ENCODE measurements at places on chromosomes 2 and 18. TPM values are rescaled to one million over a fixed set of nuclear protein-coding genes. Genes with fewer than 3 reads are reported as not detected.

GRCh38 chr2:50547521-50547920, 484.4 kb downstream of the NRXN1 start:
- no peak for DNase-seq

- DNase-seq = no peak
Observed at GRCh38 chr18:22856870-22857269, 76.3 kb upstream of the RBBP8 start.

DNA sequence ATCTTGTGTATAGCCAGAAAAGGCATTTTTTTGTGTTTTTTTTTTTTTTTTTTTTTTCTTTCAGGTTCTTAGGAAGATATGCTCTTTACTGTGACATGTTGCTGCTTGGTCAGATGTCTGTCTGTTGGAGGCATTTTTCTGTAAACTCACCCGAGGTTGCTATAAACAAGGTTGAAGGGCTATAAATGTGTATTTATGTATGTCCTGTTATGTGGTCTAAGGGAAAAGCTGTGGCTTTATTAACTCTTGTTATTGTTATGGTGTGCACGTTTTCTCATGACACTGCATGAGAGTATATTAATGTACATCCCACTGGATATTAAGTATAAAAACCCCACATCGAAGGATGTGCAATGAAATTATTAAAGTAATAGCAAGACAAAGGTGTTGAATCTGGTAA, 102.0 kb downstream of the ZNF532 start:
- DNase-seq = no peak

- no peak for DNase-seq
Observed at GRCh38 chr2:239917957-239918481, 107.1 kb downstream of the NDUFA10 start.

- DNase-seq = no peak
Observed at GRCh38 chr2:34096562-34097171, 497.6 kb upstream of the FAM98A start.

GRCh38 chr2:202514732-202515131, 120.0 kb upstream of the FAM117B start:
- DNase-seq = no peak

DNA sequence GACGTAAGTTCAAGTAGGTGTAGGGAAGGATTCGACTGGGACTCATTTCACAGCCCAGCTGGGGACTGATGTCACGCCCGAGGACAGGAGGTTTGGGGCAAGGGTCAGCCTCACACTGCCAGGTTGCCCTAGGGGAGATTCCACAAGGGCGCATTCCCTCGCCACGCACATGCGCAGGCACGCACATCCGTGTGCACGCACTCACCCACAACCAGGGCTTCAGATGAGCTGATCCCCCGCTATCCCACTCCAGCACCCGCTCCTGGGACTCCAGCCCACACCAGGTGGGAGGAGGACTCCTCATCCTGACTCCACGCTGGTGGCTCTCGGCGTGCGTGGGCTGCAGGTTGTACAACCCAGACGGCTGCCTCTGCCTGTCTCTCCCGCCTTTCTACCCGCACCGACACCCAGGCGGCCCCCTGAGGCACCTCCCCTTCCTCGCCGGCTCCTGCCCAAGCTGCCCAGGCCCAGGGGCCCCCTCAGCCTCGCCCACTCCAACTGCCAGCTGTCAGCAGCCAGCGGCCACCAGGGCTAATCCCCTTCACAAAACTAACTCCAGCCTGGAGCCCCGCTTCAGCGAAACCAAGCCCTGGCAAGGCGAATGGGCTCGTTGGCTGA, 47.8 kb upstream of the FOSL2 start:
- DNase-seq = no peak

- peak; percentile 92 for DNase-seq
Observed at GRCh38 chr2:27890924-27891672, 569 bp downstream of the BABAM2 start.

- DNase-seq = no peak
Observed at GRCh38 chr2:60438653-60439052, 114.8 kb downstream of the BCL11A start.

DNA sequence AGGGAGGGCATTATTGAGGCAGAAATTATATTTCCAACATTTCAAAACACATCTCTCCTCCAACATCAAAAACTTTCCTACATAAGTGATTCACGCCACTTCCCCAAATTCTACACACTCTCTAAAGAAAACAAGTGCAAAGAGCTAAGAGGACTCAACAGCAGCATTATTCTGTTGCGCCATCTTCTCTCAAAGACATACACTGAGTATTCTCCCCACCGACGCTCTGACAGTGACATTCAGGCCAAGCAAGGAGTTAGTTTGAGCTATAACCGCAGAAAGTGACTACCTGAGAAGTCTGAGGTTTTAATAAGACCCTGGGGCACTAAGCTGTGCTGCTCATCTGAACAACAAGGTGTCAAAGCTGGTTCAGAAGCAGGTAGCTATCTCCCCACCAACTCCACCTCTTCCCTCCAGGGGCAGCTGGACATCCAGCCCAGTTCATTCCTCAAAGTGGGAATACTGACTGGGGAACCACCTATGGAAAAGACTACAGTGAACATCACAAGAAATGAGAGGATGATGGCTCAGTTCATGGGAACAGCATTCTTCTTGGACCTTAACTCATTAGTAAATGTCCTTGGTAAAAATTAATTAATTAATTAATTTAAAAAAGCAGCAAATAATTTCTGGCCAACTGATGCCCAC, 309.5 kb upstream of the CCDC68 start:
- no peak for DNase-seq

GRCh38 chr2:60821587-60822302, 59.6 kb upstream of the REL start:
- DNase-seq = no peak

GRCh38 chr2:230864122-230864604, 579 bp upstream of the ITM2C start:
- DNase-seq = no peak

DNA sequence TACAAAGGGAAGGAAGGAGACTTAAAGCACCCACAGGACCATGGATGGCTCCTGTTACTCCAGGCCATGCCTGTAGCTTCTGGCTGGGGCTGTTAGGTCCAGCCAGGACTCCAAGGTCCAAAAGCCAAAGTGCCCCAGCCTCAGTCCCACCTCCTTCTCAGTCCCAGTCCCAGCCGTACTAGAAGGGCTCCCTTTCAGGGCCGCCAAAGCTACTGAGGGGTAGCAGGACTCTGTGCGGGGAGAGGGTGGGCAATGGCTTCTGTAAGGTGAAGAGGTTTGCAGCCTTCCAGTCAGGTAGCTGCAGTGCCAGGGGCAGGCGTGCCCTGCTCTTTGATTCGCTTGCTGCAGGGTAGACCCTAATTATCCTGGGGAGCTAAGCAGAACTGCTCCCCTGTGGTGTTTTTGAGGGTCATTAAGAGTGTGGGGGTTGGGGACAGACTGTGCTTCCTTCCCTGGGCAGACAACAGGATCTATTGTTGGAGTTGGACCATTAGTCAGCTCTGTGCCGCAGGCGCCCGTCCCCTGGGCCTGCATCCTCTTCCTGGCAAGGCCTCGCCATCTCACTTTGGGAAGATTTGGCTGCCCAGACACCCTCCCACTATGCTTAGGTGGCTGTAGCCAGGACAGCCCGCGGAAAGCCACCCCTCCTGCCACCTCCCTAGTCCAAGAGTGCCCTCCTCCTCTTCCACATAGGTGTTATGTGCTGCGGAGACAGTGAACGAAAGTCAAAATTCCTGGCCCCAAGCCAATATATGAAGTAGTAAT, 118.8 kb downstream of the ZBTB7C start:
- DNase-seq = no peak

GRCh38 chr18:58255701-58256311, 211.8 kb downstream of the NEDD4L start:
- DNase-seq = no peak

GRCh38 chr2:45285311-45285710, 276.1 kb upstream of the SIX2 start:
- DNase-seq = no peak

- no peak for DNase-seq
Observed at GRCh38 chr2:104909317-104909716, 55.4 kb downstream of the POU3F3 start.

GRCh38 chr2:242060212-242060835, 190.8 kb downstream of the RTP5 start:
- peak; percentile 11 for DNase-seq

DNA sequence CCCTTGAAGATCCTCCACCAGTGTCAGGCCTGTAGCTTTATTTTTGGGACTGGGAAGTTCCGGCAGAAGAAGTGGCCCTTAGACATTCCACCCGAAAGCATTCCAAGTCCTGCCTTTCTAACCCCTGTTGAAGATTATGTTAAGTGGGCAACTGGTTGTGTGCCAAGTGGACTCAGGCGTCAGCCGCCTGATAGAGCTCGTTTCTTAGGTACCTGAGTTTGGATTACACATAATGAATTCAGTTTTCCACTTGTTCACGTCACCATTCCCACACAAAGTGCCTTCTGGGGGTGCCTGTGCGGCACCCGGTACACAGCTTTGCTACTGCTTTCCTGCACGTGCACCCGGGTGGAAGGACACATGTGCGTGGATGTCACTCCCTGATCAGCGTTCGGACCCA, 156.5 kb downstream of the PTGR3 start:
- no peak for DNase-seq

DNA sequence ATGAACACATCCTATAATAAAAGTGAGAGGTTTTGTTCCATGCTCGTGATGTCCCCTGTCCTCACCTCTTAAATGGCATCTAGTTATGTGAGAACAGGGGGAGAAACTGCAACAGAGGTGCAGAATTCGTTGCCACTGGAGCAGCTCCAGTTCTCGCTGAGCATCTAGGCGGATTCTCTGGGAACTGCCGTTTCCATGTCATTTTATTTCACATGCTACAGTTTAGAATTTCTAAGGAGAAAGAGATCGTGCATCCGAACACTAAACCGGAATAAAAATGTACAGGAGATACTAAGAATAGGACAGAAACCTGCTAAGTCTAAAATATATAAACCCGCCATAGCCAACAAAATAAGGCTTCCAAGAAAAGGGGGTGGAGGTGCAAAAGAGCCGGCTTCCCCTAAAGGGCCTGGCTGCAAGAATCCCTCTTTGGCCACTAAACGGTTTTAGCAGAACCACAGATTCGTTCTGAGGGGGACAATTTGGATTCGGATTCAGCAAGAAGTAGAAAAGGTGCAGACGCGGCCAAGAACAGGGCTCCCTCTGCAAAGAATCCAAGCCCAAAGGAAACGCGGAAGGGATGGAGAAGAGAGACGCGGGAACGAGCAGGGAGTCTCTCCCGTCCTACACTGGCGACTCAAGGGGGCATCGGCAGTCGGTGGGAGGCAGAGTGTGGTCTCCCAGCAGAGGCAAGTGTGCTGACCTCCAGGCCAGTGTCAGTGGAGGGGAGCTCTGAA, 1.3 kb downstream of the TMEM163 start:
- DNase-seq = no peak

DNA sequence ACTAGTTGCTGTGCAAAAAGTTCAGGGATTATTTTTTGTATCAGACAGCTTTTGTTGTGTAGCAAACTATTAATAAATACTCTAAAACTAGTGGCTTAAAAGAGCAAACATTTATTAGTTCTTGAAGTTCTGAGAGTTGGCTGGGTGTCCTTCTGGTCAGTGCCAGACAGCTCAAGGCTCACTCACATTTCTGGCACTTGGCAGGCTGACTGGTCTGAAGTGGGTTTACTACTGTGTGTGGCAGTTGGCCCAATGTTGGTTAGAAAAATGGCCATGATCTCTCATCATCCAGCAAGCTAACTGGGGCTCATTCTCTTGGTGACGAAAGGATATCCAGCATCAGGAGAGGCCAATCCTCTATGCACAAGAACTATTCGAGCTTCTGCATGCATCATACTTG, 71.4 kb upstream of the ZNF385B start:
- no peak for DNase-seq

DNA sequence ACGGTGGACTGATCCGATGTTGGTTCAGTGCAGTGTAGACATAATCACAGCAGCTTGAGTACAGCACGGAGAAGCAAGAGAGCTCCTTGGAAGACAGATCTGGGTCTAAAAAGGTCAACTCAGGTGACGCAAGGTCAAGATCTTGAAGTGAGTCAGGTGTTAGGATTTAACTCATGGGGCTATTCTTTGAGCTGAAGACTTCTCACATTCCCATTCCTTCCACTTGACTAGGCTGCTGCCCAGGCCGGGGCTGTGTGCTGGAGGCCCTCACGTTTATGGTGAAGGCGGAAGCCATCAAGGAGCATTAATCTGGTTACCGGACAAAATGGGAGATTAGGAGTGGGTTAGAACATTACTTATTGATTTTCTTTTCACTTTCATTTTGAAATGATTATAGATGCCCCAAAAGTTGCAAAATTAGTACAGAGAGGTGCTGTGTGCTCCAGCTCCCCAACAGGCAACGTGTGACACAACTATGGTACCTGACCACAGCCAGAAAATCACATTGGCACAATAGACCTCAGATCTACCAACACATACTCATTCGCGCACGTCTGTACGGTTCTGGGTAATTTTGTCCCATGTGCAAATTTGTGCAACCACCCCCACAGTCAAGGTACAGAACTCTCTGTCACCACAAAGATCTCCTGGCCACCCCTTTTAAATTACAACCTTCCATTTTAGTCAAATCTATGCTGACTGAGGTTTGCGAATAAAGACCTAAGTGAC, 77.6 kb upstream of the SEC11C start:
- DNase-seq = no peak

GRCh38 chr2:159640176-159640575, 23.8 kb upstream of the BAZ2B start:
- DNase-seq = no peak

Gene HS6ST1
- total RNA-seq = 19.0 TPM

Gene SERPINB10
- 0.47 TPM for total RNA-seq

Gene SLC16A14
- total RNA-seq = 2.3 TPM

Gene DCDC2C
- total RNA-seq = not detected

Gene PREB
- total RNA-seq = 47.5 TPM

Gene UGT1A10
- total RNA-seq = not detected

Gene ITGA4
- 0.96 TPM for total RNA-seq

All from right atrium auricular region (tissue), 2 donors.